ENCODE measurements at places on chromosomes 7 and 10.

- no peak for DNase-seq
These were observed 10.7 kb downstream of the DPYSL4 start for GRCh38 chr10:132197271-132198067.

DNA sequence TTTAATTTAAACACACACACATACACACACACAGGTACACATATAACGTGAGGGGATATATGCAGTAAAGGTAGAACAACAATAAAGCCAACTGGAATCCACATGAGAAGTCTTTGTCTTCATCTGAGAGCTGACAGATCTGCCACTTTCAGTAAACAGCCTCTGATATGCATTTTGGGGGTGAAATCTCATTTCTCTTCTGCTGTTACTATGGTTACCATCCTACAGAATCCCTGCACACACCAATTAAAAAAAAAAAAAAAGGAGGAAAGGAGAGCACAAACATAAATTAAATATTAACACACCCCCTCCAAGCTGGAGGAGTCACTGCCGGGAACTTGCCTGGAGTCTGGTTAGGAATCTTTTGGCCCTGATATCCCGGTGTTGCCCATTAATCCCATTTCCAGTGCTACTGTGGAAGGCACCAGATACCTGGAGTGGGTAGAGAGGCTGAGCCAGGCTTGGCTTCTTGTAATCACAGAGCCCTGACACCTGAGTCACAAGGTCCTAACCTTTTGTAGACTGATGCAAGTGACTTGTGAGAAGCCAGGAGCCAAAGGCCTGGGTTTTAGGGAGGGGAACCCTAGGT lies 169.1 kb downstream of the LHFPL3 start:
- DNase-seq, result no peak

DNA sequence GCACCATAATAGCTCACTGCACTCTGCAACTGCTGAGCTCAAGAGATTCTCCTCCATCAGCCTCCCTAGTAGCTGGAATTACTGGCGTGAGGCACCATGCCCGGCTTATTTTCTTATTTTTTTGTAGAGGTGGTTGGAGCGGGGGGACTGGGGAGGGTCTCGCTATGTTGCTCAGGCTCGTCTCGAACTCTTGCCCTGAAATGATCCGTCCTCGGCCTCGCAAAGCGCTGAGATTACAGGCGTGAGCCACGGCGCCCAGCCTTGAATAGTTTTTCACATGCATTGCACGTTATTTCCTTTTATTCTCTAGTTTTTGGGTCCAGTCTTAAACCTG lies 526 bp upstream of the LAMTOR4 start:
- no peak for DNase-seq

DNA sequence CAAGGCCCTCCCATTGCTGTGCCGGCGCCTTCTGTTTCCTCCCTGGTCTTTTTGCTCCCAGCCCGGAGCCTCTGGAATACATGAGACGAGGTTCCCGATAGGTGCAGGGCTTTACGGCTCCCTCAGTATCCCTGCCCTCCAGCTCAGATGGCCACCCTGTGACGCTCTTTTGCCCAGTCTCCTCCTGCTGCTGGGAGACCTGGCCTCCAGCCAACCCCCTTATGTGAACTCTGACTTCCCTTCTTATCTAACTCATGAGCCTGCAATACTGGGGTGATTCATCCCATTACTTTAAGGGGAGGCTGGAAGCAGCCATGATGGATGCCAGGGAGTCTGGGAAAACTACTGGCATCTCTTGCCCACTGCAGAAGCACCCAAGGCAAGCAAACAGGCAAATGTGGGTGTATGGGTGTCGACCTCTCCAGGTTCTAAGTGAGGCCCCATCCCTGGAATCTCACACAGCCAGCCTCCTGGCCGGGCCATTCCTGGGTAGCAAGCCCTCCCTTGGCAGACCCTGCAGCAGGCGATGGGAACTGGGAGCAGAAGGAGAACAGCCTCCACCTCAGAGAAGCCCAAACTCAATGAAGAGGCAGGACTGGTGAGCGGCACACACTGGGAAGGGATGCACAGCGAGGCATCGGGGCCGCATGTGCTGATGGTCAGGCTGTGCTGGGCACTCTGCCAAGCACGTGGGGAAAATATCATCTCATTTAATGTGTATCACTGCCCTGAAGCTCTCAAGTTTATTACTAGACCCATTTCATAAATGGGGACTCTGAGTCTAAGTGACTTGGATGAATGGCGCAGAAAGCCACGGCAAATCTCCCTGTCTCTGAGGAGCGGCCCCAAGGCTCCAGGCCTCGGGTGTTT lies 97.5 kb downstream of the FAM53B start:
- peak; percentile 59 for DNase-seq

- DNase-seq, result peak; percentile 21
These were observed 73.0 kb upstream of the CTTNBP2 start for GRCh38 chr7:117946151-117946633.

- no peak for DNase-seq
These were observed 1.9 kb downstream of the CYP26A1 start for GRCh38 chr10:93075369-93076221.

DNA sequence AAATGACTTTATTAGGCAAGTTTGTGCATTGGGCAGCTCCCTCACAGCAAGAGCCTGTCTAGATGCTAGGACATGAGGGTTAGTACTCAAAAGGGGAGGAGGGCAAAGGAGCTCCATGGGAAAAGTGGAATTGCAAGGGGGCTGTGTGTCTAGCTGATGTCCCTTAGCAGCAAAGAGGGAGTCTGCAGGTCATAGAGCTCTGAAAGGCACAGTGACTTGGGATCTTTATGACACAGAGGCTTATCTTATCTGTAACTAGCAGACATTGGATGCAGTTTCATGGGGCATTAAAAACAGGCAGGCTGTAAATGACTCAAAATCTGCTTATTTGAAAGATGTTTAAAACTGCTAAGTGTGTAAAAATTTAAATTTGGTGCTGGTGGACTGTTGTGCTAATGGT lies 556.2 kb upstream of the FZD8 start:
- DNase-seq, result no peak

- DNase-seq, result peak; percentile 77
These were observed 107.7 kb upstream of the BTBD16 start for GRCh38 chr10:122163174-122164022.

- peak; percentile 19 for DNase-seq
These were observed 27.9 kb upstream of the SH2B2 start for GRCh38 chr7:102258749-102259107.

DNA sequence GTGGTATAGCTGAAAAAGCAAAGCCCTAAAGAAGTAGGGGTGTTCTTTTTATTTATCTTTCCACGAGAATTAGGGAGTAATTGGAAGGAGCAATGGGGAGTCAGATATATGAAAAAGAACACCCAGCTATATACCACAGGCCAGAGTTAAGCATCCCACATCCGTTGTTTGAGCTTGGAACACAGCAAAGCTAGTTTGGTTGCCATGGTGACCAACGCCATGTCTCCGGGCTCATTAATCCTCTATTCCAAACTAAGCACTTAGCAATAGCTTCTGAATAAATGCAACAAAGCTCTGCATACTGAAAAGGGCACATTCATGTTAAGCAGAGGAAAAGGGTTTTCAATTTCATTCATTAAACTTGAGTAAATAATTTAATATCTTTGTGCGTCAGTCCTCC lies 23.5 kb downstream of the ASB4 start:
- peak; percentile 93 for DNase-seq

- DNase-seq, result no peak
These were observed 170.8 kb upstream of the GLI3 start for GRCh38 chr7:42407833-42408232.

DNA sequence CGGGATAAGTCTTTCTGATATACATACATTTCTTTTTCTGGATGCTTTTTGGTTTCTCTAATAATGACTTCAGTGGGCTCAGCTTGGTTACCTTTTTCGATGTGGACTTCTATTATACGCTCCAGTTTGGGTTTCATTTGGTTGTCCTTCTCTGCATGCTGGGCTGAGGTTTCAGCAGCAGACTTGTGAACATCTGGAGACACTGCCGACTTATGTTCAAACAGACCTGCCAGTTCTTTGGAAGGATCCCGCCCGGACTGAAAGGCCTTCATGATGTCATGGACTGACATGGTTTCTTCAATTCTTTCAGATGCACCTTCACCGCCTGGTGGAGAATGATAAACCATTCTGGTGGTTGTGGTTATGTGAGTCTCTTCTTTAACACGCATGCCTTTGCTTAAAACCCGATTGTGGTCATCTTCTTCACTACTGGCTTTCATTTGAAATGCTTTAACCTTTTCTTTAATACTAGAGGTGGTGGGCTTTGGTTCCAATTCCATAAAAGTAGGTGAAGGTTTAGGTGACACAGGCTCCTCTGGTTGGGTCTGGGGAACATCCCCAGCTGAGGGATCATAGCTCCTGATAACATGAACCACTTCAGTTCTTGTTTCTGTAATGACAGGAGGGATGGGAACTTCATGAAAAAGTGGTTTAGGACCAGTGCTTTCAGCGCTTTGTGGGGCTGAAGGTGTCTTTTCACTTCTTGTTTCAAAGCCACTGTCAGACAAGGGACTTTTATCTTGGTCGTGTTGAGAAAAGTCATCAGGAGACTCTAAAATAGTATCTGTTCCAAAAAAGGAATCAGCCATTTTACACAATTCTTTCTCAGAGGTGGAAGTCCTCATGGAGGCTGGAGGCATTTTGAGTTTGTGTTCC lies 167.7 kb upstream of the CCDC6 start:
- DNase-seq, result no peak

- peak; percentile 66 for DNase-seq
These were observed 485.1 kb upstream of the KLF6 start for GRCh38 chr10:4270116-4270515.

GRCh38 chr7:132636581-132636980 lies 60.3 kb upstream of the PLXNA4 start:
- DNase-seq, result no peak

DNA sequence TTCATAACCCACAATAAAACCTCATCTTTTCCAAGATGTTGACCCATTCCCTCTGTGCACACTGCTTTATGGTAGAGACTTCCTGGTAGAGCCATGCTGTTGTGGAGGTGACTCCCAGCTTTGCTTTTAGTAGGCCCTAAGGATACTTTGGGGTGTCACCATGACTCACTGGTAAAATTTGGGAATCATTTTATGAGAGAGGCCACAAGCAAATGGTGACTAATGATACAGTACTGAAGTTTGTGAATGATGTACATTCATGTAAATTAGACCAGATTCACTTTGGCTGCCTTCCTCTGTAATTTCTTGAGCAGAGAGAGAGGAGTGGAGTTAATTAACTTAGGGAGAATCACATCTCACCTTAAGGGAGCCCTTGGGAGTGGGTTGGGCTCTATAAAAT lies 686.5 kb downstream of the LRMDA start:
- peak; percentile 48 for DNase-seq

GRCh38 chr7:140616328-140616727 lies 24.3 kb downstream of the DENND2A start:
- DNase-seq, result no peak

GRCh38 chr10:3398825-3399646 lies 226.5 kb upstream of the PITRM1 start:
- DNase-seq, result no peak

- peak; percentile 35 for DNase-seq
These were observed 2.2 kb upstream of the ATP6V1F start for GRCh38 chr7:128860158-128861073.

DNA sequence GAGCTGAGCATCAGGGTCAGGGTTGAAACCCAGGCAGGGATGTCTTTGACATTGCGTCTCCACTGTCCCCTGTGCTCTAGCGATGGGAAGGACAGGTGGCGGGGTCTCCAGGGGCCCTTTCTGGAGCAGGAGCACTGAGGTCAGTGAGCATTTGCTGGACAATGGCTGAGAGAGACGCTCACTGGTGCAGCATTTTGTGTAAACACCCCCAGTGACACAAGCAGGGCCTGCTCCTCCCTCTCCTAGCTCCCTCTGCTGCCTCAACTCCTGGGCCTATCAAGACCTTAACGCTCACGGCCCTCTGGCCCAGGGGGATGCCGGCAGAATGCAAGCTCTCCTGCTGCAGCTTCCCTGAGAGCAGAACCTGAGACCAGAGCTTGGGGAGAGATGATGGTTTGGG lies 17.4 kb upstream of the INMT start:
- no peak for DNase-seq

GRCh38 chr10:112446055-112446854 lies 459 bp downstream of the ZDHHC6 start:
- peak; percentile 32 for DNase-seq

GRCh38 chr7:2812831-2813230 lies 31.3 kb downstream of the GNA12 start:
- no peak for DNase-seq

GRCh38 chr7:129947701-129948100 lies 5.1 kb downstream of the UBE2H start:
- DNase-seq, result peak; percentile 34

- no peak for DNase-seq
These were observed at the start of gene CDK5 for GRCh38 chr7:151057506-151057988. TSS of gene CDK5 (minus strand) at chr7:151057897. CDS start at chr7:151057848, 49 bp downstream.

GRCh38 chr7:68722044-68722443 lies 876.2 kb upstream of the AUTS2 start:
- DNase-seq, result no peak

- DNase-seq, result no peak
These were observed 55.6 kb downstream of the OSBPL3 start for GRCh38 chr7:24924375-24924774.

DNA sequence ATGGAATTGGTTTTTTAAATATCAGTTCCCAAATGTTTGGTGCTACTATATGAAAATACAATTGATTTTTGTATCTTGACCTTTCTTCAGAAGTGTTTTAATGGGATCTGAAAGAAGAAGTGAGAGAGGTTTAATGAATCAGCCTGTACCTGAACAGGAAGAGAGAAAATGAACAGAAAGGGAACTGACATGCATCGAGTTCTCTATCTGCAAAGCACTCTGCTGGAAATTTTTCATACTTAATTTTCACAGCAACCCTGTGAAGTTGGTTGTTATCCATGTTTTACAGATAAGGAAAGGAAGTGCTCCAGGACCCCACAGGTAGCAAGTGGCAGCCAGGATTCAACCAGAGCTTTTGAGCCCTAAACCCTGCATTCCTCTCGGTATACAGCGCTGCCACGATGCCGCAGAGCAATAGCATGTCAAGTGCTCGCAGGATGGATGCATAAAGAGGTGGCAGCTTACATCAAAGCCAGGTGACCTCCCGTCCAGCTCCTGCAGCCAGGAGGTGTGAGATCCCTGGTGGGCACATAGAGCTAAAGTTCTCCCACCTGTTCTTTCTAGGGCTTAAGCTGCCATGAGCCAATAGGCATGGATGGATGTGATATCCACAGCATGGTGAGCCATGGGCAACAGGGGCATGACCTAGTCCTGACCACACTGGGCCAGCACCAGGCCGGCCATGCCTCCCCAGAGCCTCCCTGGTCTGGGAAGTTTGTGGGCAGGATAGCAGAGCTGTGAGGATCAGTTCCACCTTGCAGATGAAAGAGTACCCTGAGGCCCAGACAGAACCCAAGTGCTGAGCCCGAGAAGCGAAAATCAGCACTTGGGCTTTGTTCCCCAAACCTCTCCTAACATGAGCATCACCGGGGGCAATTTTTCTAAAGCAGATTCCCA lies 57.2 kb downstream of the CALML3 start:
- no peak for DNase-seq

GRCh38 chr7:1610013-1610677 lies 40.3 kb upstream of the PSMG3 start:
- no peak for DNase-seq

DNA sequence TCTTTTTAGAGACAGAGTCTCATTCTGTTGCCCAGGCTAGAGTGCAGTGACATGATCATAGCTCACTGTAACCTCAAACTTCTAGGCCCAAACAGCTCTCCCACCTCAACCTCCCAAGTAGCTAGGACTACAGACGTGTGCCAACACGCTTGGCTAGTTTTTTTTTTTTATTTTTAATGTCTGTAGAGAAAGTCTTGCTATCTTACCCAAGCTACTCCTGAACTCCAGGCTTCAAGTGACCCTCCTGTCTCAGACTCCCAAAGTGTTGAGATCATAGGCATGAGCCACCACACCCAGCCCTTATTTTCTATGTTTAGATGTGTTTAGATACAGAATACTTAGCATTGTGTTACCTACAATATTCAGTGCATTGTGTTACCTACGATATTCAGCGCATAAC lies 46.4 kb downstream of the KMT2E start:
- no peak for DNase-seq
